ENCODE measurements at places on chromosomes 11 and 22.

DNA sequence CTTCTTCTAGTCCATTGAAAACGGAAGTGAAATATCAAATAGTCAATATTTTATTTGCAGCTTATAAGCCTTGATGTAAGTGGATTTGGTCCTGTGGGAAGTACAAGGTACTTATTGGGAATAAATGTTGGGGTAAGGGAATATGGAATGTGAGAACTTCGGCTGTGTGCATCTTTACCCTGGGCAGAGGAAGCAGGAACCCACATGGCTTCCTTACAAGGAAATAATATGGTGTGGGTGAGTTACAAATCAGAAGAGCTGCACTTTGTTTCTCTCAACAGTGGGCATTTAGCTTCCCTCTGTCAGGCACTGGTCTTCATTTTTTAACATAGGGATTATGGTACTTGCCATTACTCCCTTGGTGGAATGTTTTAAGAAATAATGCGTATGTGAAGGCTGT lies 77.9 kb downstream of the SCN3B start:
- no peak for DNase-seq

DNA sequence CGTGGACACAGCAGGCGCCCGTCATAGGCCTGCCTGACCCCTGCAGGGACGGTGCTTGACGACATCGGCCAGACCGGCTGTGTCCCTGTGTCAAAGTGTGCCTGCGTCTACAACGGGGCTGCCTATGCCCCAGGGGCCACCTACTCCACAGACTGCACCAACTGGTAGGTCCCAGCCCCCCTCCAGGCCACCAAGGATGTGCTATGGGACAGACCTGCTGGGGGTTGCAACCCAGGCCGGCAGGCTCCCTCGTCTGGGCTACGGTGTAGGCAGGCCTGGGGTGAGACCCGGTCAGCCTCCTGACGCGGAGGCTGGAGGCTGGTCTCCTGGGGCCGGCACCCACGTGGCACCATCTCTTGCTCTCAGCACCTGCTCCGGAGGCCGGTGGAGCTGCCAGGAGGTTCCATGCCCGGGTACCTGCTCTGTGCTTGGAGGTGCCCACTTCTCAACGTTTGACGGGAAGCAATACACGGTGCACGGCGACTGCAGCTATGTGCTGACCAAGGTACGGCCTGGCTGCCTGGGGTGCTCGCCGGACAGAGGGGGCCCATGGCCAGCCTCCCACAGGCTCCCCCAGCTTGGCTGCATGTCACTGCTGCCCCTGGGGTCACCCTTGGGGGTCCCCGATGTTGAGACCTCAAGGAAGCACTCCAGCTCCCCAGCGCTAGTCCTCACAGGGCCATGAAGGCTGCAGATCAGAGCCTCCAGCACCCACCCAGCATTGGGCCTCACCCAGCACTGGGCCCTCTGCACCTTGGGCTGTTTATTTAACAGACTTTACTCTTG lies 7.7 kb downstream of the MUC5AC start:
- no peak for DNase-seq

DNA sequence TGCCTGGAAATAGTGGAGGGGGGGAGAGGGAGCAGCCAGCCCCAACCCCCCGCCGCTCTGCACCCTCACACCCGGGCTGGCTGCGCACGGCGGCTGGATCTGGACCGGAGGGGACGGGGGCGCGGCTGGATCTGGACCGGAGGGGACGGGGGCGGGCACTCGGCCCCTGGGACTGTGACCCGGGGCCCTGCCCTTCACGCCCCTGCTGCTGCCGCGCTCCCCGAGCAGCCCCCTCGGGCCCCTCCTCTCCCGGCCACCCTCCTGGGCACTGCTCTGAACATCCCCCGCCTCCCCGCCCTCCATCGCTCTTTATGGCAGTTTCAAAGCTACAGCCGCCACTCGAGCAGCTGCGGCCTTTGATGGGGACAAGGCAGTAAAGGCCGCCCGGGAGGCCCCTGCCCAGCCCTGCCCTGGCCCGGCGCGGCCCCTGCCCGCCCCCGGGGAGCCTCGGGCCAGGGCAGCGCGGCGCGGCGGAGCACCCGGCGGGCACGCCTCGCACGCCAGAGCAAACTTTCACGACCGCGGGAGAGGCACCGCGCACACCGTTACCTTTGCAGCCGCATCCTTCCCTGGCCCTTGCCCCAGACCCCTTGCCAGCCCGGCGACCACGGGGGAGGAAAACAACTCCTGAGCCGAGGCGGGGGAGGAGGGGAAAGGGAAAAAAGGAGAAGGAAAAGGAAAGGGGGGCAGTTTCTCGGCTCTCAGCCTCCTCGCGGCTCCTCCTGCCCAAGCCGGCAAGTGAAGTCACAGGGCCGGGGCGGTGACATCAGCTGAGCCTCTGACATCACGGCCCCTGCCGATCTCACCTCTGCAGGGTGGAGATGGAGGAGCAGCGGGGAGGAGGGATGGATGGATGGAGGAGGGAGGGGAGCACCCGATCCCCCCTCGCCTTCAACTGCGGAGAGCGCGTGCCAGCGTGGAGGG lies 13.1 kb upstream of the TCF20 start:
- peak; percentile 34 for DNase-seq

- DNase-seq: no peak
These were observed 10.1 kb downstream of the SIDT2 start for GRCh38 chr11:117188620-117189081.

DNA sequence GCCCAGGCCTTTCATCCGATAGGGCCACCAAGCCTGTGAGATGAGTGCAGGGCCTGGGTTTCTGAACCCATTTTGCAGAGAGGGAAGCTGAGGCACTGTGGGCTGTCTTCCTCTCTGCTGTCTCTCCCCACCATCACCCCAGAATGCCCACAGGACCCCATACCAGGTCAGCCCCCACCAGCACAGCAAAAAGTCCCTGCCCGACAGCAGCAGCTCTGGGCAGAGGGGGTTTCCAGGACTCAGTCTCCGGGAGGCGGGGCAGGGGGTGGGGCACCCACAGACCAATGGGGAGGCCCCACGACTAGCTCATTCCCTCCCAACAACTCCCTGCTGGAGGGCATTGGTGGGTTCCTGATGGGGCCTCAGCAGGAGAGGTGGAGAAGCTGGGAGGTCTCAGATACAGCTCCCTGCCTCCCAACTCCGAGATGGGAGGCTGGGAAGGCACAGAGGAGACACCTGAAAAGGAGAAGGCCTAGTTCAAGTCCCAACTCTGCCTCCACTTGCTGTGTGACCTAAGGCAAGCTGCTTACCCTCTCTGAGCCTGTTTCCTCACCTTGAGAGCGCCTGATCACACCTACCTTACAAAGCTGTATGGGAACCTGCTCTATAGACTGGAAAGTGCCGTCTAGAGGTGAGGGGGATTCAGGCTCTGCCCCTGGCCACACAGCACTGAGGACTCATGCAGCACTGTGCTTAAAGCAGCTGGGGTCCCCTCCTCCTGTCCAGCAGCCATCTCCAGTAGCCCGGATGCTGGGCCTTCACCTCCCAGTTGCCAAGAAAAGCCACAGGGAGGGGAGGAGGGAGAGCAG lies 3.5 kb downstream of the CBX7 start:
- DNase-seq: peak; percentile 85

DNA sequence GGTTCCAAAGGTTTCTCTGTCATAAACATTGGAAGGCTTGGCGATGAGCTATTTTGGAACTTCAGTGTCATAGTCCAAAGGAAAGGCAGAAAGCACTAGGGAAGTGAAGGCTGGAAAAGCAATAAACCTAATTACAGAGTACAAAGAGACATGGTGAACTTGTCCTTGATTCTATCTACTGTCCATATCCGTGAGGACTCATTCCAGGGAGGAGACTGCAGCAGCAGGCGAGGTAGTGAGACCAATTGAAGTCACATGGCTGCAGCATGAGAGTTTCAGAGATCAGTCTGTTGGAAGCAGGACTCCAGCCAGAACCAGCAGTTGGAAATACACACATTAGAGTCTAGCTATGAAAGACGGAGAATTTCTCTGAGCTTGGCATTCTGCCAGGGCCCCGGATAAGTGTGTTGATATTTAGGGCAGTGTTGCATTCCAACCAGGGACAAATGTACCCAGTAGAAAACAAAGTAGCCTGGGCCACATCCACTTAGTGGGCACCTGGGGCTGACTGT lies 54.1 kb upstream of the ARHGAP42 start:
- no peak for DNase-seq

DNA sequence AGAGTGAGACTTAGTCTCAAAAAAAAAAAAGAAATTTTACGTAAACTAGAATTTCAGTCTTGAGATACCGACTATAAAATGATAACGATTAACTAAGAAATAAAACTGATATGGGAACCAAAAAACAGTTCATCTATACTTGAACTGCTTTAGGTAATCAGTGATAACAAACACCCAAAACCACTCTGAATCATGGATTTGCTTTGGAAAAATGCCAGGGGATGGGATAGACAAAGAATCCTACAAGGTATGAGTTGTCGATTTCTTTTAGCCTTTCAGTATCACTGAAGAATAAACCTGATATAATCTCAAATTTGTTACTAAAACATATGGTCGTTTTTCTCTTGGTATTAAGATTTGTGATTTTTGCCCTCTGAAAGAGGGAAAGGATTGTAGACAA lies 13.7 kb downstream of the CSTF3 start:
- DNase-seq: no peak

- no peak for DNase-seq
These were observed 11.0 kb downstream of the JAML start for GRCh38 chr11:118213781-118214180.

- no peak for DNase-seq
These were observed 365.3 kb downstream of the CTTN start for GRCh38 chr11:70763606-70764005.

GRCh38 chr22:41568811-41569210 lies 8.0 kb downstream of the CSDC2 start:
- no peak for DNase-seq

GRCh38 chr11:95229993-95230809 lies 801 bp downstream of the SESN3 start:
- DNase-seq: peak; percentile 12

- DNase-seq: no peak
These were observed 165.6 kb downstream of the SHANK2 start for GRCh38 chr11:71086687-71087258.

DNA sequence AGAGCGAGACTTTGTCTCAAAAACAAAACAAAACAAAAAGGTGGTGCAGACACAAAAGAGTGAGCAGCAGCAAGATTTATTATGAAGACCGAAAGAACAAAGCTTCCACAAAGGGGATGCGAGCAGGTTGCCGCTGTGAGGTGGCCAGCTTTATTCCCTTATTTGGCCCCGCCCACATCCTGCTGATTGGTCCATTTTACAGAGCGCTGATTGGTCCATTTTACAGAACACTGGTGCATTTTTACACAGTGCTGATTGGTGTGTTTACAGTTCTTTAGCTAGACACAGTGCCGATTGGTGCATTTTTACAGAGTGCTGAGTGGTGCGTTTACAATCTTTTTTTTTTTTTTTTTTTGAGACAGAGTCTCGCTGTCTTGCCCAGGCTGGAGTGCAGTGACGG lies 77.4 kb downstream of the CECR2 start:
- DNase-seq: no peak

DNA sequence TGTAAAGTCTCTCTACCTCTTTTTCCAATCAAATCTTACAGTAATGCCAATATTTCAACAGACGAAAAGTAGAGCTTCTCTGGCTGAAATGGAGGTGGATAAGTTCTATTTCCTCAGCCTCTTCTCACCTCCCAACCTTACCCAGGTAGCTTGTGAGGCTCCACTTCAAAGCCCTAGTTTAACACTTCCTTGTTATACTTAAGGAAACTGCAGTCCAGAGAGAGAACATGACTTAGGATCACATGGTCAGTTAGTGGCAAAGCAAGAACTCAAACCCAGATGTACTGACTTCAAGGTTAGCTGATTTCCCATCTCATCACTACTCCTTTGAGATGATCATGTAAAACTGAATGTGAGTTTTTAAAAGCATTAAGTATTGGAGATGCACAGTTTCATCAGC lies 32.5 kb downstream of the PAK1 start:
- DNase-seq: no peak

- DNase-seq: no peak
These were observed 16.6 kb upstream of the EFCAB6 start for GRCh38 chr22:43828725-43828997.

GRCh38 chr11:104394508-104394907 lies 230.6 kb upstream of the PDGFD start:
- no peak for DNase-seq

DNA sequence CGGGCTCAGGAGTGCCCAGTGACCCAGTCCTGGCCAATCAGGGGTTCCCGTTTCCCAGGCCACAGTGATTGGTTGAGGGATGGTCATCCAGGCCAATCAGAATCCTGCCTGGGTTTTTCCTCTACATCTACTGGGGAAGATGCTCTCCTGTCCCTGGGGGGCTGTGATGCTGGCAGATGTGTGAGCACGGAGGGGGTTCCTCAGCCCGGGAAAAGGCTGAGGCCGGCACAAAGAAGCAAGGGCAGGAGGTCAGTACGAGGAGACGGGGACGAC lies 171.2 kb downstream of the CTTN start:
- no peak for DNase-seq

DNA sequence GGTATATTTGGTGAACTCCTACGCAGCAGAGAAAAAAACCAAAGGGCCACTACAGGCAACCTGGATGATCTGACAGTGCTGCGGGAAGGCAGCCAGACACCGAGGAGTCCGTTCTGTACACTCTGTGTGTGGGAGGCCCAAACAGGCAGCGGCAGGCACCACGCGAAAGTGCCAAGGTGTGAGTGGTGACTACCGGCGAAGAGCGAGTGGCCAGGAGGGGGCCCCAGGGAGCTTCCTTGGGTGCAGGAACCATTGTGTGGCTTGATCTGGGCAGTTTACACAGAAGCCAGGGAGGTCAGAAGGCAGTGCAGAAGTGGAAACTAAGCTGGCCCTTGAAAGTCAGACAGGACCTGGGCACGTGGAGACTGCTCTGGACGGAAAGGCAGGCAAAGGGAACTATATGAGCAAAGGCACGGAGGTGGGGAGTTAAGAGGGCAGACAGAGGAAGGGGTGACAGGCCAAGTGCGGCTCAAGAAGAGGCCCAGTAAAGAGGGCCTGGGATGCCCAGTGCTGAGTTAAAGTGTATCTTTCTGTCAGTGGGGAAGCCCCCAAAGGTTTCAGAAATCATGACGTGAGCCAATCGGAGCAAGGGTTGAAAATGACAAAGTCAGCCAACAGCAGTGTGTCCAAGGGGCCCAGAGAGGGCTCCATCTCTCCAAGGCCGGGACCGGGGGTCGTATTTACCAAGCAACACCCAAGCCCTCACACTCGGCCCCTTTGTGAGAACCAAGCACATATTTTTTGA lies 10.6 kb downstream of the TMEM184B start:
- peak; percentile 29 for DNase-seq

- no peak for DNase-seq
These were observed 1.1 kb downstream of the APLP2 start for GRCh38 chr11:130070846-130071200.

GRCh38 chr22:39718206-39718605 lies 147.7 kb downstream of the CACNA1I start:
- DNase-seq: no peak

DNA sequence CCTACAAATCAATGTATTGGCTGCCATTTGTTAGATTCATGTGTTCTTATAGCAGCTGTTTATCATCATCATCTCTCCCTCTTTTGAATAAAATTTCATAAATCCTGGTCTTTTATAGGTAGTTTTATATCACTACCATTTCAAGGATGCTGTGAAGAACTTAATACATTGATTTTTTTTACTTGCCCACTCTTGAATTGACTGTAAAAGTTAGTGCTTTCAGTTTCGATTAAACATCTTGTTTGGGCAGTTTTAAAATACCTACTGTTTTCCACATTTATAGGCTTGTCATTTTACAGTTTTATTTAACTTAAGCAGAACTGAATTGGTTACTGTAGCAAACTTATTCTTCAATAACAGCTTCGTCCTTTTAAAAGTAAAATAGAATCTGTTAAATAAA lies 59.5 kb downstream of the TTC17 start:
- DNase-seq: no peak

GRCh38 chr22:46902436-46902835 lies 140.0 kb downstream of the TBC1D22A start:
- DNase-seq: no peak

GRCh38 chr11:76767659-76768058 lies 15.5 kb upstream of the TSKU start:
- no peak for DNase-seq

Measured in CD4-positive, alpha-beta T cell treated with Interleukin-2 at 100 ng/mL for 4 hours (primary cell).